Activated T-cell treated with anti-CD3 and anti-CD28 coated beads, Interleukin-2, amount 50 U/mL, for 1 hour (primary cell): ENCODE measurements at places on chromosomes 11 and 22.

DNA sequence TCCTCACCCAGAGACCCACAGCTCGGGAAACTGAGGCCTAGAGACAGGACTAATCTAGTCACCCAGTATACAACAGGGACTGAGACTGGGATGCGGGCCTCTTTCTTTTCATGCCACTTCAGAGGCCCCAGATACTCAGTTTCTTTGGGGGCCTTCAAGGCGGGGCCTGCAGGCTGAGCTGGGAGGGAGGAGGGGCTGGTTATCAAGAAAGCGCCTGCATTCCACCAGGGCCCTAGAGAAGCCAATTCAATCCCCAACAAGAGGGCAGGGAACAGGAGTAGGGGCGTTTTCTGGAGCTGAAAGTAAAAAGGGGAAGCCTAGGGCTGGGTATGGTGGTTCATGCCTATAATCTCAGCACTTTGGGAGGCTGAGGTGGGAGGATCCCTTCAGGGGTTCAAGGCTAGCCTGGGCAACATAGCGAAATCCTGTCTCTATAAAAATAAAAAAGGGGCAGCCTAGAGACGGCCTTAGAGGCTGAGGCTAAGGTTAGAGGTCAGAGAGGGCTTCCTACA lies 1.6 kb downstream of the ATG2A start:
- DNase-seq, result no peak

DNA sequence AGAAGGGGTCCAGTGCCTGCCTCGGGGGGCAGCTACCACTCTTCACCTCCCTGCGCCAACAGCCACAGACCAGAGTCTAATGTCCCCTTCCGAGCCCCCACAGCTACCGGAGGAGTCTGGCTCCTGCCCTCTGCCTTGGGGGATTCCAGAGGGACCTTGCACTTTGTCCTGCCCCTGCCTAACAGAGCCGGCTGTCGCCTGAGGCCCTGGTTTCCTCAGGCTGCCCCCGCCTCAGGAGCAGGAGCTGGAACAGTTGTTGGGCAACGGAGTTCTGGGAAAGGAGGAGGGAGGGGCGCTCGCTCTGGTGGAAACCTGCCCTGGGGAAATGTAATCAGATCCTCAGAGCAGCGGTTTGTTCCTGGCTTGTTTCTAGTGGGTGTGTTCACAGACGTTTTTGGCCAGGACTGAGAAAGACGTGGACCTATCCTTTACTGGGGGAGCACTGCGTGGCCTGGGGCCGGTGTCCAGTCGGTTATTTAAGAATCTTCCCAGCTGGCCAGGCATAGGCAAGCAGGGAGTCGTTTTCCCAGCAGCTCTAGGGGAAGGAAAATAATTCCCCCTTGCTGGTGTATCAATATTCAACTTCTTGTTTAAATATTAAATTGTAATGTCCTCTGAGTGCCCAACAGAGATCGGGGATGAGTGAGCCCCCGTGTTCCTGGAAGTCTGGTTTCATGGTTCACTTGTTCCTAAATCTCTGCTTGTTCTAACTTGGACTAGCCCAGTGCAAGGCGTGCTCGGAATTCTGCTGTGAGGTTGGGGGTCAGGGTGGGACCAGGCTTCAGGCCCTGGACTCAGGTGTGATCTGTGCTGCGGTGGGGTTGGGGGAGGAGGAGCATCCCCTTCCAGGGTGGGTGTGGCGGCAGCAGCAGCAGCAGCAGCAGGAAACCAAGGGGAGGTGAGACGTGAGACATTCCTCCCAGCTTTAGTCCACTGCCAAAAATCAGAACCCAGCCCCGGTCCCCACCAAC lies 32.1 kb downstream of the A4GALT start:
- no peak for DNase-seq

DNA sequence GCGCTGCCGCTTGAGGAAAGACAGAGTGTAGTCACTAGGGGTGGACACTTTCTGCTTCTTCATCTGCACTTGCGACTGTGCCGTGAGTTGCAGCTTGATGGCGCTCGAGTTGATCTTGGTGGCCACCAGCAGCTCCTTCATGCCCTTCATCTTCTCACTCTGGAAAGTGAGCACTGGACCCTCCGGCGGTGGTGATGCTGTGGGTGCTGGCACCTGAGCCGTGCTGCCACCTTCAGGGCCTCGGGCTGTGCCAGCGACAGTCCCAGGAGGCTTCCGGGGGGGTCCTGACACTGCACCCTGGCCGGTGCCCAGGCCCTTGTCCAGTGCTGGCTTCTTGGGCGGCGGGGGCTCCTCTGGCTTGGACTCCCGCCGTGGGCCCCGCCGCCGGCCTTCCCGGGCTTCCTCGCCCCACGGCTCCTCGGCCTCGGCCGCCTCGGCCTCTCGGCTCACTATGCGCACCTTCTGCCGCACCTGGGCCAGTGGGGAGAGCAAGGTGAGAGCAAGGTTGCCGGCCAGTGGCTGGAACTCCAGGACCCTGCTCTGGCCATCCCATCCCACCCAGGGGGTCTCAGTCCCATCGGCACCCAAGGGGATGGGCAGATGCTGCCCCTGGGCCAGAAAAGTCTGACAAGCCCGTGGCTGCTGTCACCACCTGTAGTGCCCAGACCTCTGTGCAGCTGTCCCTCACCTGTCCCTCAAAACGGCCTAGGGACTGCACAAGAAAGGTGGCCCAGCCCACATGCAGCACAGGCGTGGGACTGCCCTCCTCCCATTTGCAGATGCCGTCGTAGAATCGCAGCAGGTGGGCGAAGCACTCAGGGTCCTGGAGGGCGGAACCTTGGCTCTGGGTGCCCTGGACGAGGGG lies 1.6 kb upstream of the MAP4K2 start:
- DNase-seq, result no peak

DNA sequence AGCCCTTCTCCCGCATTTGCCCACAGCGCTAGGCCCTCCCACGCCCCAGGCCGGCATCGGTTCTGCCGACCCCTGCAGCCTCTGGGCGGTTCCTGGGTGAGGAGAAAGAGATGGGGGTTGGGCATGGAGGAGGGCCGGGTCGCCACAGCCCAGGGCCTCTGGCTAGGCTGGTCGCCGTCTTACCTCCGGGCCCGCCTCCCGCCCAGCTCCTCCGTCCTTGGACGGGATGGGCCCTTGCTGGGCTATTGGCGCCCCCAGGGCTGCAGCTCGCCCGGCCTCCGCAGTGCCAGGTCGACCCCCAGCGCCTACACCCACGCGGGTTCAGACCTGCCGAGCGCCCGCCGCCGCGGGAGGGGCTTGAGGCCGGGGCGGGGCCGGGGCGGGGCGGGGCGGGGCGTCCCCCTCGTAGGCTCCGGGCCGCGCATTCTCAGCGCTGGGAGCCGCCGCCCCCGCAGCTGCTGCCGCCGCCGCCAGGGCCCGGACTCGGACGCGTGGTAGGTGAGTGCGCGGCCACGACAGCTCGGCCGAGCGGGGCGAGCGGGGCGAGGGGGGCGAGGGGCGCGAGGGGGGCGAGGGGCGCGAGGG lies at the start of gene CD151:
CD151 (plus strand) TSS at position 424 of the 585 bp plus-strand sequence. CDS start 3,118 bp downstream, outside the sequence.
- DNase-seq, result peak; percentile 60

GRCh38 chr11:27196203-27196897 lies 155.7 kb downstream of the BBOX1 start:
- no peak for DNase-seq

DNA sequence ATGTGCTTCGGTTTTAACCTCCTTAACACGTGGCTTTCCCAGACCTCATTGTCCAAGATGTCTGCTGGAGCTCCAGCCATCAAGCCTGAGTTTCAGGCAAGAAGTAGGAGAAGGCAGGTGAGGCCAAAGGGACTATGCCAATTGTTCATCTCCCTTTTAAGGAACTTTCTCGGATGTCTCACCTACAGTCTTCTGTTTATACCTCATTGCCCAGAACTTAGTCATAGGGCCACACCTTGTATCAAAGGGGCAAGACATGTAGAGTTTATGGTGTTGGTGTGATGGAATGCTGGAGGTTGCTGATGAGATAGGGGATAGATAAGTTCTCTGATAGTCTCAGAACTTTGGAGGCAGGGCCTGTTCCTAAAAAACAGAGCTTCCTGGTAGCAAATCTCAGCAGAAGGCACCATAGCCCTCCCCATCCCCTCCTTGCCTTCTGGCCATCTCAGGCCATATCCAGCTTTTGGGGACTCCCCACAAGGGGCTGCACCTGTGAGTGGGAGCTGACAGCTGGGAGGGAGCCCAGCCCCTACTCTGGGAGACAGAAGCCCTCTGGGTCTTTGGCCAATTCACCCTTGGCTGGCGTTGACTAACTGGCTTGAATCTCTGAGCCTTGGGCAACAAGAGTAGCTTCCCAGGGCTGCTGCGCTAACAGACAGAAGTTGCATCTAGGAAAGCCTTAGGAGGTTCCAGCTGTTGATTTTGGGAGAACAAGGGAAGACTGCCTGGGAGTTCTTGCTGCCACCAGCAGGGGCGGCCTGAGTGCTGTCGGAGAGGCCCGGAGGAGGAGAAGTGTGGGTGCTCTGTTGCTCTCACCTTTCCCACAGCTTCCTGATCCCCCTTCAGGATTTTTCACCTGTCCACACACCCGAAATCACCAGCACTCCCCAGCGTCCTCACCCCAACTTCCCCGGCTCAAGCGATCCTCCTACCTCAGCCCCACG lies 149.8 kb upstream of the THY1 start:
- no peak for DNase-seq

DNA sequence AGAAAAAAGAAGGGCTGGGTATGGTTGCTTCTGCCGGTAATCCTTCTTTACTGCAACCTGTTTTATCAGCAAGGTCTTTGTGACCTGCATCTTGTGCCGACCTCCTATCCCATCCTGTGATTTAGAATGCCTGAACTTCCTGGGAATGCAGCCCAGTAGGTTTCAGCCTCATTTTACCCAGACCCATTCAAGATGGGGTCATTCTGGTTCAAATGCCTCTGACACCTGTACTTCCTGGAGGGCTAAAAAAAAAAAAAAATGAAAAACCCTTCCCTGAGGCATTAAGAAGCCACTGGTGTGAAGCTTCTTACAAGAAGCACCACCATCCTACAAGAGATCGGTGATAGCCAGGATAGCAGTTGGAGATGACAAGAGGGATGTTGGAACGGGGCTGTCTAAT lies 54.6 kb upstream of the TREH start:
- DNase-seq, result no peak
